ENCODE measurements at places on chromosomes 16 and 17.

GRCh38 chr16:57600952-57601580, 27.4 kb upstream of the ADGRG1 start:
- DNase-seq: no peak

DNA sequence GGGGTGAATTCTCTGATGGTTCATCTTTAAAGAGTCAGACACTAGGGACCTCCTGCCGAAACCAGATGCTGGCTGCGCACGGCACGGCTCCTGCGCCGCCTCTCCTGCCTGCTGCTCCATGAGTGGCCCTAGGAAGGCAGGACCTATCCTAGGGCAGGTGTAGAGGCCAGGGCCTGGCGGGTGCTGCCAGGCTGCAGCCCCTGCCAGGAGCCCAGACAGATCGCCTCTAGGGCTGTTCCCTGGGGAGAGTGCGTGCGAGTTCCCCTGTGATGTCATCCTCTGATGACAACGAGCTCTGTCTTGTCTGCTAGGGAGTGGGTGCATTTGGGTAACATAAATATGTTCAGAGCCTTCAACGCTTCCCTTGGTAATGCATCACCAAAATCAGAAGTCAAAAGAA, 23.9 kb downstream of the SLC38A10 start:
- no peak for DNase-seq

DNA sequence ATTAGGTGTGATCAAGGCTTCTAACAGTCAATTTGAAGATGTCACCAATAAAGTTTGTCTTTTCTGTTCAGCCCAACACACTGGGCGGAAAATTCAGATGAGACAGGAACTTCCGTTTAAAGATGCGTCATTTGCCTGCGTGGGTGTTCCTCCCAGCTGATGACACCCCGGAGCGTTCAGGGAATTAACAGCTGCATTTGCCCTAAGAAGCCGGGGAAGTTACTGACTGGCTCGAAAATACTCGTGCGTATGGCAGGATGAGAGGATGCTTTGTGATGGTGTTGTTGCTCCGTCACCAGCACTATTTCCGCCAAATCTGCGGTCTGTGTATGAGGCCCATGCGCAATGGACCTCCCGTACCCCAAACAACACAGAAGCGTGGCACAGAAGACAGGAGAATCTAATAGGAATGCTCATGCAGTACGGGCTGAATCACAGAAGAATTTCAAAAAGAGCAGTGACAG, 11.9 kb upstream of the PVALEF start:
- DNase-seq: no peak

- DNase-seq: no peak
Measured at GRCh38 chr16:72987480-72987901, 60.4 kb downstream of the ZFHX3 start.

DNA sequence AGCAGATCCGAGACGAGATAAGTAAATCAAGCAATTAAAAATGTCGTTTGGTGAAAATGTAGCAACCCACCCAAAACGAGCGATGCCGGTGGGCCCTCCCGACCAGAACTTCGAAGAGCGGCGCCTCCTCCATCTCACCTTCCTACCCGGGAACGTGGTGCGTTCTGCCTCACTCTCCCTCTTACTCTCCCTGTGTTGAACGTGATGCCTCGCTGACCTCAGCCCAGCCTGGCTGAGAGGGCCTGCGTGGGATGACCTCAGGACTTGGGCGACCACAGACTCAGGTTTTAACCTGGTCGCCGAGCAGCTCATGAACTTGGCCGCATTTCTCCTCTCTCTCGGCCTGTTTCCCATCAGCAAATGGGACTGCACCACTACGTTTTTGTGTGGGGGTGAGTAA, 69.7 kb upstream of the RPL38 start:
- DNase-seq: no peak

DNA sequence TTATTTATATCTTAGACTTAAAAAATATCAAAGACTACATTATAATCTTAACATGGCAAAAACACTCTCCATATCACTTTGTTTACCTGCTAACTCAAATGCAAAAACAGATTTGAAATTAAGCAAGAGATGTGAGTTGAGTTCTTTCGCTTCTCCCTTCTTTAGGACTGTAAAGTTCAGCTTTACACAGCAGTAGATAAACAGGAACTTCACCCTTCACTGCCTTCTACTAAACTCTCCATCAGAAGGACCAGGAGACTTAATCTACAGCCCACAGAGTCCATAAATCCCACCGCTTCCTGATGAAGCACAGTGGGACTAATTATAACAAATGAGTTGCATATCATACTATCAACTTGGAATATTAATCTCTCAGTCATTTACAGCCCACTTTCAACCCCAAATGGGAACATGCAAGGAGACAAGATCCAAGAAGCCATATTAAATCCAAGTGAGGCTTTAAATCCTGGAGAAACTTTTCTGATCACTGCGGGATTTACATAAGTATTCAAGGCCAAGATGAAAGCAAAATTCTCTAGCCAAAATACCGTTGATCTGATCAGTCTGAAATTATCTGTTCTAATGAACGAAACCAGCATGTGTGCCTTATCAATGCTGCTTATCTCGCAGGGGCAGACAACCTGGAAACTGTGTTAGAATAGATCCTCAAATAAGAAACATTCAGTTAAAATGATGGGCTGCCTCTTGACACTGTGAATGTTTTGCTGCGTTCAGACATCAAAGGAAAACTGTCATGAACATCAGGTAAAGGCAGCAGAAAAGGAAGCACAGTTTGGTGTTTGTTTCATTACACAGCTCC, 1.6 kb downstream of the AMFR start:
- DNase-seq: no peak

DNA sequence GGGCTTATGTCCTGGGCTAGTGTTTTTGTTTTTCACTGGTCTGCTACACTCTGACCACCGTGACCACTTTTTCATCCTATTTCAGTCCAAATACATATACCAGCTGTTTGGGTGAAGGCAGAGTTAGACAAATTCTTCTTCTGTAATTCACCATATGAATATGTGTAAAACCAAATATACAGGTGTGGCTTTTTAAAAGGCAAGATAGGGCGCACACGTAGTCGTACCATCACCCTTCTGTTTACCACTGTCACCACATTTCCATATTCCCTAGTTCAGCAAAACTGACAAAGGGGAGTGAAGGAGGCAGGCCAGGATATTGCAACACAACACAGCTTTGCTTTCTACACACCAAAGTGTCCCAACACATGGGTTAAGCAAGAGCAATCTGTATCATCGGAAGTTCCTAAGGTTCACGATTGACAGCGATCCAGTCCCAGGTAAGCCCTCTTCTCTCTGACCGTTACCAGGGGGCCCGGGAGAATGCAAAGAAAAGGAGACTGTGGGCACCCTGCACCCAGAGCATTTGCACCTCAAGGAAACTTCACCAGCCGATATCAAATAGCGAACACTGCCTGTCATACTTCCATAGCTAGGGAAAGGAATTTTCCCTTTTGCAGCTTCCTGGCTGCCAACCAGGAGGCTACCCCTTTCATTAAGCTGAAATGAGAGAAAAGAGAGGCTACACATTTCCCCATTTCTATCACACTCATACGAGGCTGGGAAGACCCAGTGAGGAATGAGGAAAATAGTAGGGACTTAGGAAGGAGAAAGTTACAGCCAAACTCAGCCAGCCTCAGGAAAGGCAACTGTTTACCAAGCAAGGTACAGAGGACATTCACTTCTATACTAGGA, 23.1 kb downstream of the CREBBP start:
- no peak for DNase-seq

- no peak for DNase-seq
Measured at GRCh38 chr17:43062984-43063638, 38.1 kb downstream of the RND2 start.

- DNase-seq: no peak
Measured at GRCh38 chr16:31693733-31694132, 166.0 kb downstream of the AHSP start.

DNA sequence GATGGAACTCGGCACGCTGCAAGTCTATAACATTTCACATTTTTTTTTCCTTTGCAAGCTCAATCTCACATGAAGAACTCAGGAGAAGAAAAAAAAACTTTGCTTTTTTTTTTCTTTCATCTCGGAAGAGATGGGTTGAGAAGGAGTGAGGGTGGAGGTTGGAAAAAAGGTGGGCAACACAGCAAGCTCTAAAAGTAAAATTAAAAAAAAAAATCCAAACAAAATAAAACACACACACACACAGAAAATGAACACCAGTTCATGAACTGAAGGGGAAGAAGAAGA, 2.5 kb downstream of the MAF start:
- no peak for DNase-seq

DNA sequence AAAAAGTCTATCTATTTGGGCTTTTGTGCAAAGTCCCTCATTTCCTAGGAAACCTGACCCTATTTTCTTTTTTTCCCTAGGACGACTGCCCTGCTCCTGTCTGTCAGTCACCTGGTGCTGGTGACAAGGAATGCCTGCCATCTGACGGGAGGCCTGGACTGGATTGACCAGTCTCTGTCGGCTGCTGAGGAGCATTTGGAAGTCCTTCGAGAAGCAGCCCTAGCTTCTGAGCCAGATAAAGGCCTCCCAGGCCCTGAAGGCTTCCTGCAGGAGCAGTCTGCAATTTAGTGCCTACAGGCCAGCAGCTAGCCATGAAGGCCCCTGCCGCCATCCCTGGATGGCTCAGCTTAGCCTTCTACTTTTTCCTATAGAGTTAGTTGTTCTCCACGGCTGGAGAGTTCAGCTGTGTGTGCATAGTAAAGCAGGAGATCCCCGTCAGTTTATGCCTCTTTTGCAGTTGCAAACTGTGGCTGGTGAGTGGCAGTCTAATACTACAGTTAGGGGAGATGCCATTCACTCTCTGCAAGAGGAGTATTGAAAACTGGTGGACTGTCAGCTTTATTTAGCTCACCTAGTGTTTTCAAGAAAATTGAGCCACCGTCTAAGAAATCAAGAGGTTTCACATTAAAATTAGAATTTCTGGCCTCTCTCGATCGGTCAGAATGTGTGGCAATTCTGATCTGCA, 12.9 kb downstream of the TMEM98 start:
- DNase-seq: no peak

DNA sequence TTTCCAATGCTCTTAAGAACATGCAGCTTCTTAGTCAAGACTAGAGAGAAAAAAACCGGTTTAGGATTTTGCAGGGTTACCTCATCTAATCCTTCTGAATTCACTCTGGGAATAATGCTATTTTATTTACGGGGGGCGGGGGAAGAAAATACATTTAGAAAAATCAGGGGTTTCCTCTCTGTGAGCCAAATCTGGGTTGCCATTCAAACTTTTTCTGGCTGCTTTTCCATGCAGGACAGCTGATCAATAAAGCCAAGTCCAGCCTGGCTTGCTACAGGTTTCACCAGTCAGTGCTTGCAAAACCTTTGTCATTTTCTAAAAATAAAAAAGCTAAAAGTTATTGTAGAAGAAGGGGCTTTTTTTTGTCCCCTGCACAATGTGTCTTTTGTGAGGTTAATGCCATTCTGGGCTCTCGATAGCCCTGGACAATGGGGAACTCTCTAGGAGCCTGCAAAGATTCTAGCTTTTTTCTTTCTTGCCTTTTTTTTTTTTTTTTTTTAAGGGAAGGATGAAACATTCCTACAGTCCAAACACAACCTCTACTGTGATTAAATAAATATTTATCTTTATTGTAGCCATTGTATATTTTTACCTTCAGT, 13.1 kb upstream of the ZFHX3 start:
- no peak for DNase-seq

DNA sequence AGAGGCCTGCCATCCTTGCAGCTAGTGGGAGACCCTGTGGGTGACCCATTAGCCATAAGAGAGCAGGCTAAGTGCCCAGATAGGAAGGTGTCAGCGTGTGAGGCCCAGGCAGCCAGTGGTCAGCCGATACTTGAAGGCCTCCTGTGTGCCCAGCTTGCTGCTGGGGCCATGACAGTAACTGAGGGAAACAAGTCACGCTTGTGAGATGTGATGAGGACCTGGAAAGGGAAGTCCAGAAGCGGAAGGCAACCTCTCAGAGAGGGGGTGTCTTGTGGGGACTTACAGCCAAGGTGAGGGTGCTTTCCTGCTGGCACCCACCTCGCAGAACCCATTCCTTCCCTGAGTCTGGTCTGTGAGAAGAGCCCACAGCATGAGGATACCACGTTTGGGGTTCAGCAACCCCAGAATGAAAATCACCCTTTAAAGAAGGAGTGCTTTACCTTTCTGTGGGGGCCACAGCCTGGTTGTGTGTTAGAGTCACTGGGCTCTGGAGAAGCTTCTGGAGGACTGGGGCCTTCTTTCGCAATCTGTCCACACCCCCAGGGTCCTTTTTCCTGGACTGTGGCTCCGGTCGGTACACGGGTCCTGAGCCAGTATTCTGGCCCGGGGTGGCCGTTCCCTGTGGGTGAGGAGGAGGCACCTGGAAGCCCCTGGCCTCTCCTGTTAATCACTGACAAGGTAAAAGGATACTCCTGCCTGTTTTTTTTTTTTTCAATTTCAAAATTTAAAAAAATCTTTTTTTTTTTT, 53.9 kb downstream of the PLCG2 start:
- no peak for DNase-seq

- DNase-seq: no peak
Measured at GRCh38 chr17:34126965-34127364, 128.1 kb upstream of the CCL2 start.

DNA sequence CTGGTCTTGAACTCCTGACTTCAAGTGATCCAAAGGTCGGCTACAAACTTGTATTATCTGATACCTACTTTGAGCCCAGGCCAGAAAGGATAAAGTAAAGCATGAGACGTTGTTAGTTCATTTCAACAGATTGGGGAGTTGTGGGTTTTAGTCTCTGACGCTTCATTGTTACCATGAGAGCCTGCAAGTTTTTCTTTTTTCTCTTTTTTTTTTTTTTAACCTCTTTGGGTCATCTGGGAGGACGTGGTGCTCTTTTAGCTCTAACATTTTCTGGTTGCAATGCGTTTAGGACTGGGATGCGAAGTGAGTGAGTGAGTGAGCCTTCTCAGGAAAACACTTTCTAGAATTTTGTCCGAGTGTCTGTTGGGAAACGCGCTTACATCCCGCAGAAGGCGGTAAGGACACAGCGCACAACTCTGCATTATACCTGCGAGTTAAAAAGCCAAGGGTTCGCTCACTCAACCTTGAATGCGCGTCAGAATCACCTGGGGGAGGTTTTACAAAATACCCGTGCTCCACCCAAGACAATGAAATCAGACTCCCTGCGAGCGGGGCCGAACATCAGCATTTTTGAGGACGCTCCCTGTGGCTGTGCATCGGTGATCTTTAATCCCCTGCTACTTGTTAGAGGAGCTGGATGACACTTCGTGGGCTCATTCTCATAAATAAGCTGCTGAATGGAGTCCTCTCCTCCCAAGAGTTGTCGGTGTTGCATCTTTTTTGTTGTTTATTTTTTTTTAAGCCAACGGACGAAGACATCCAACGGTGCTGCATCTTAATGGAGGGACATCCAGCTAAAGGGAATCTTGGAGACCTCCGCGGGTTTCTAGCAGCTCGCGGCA, 629 bp upstream of the RNF135 start:
- DNase-seq: no peak
